Chondrocyte (in vitro differentiated cells): ENCODE measurements at places on chromosomes 16 and 17.

- H3K36me3 ChIP-seq, result no peaks in the 10 kb centered on the region
- H3K27me3 ChIP-seq, result peaks cover 9% of the 10 kb centered on the region
- DNase-seq, result no peak
- peak overlapping the region; percentile 93 for H3K27ac ChIP-seq
- H3K4me3 ChIP-seq, result peak overlapping the region; percentile 71
- peaks cover 20% of the 10 kb centered on the region for H3K4me1 ChIP-seq
Observed at GRCh38 chr16:80931801-80932707, 74.6 kb downstream of the CMC2 start.

DNA sequence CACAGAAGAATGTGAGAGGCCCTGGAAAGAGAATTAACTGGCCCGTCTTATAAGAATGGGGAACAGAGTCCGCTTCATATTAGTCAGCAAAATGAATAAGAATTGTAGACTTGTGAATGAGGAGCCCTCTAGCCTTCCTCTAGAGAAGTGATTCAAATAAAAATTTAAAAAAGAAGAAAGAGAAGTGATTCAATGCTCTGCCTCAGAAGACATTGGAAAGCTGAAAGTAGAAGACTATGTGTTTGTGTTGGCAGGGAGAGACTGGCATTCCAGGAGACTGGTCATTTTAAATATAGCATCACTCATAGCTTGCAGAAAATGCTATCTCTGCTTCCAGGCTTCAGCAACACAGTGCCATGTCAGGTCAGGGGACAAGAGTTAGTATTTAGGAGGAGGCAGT lies 190.6 kb upstream of the HS3ST3A1 start:
- peaks cover 6% of the 10 kb centered on the region for H3K4me1 ChIP-seq
- DNase-seq, result no peak
- peak overlapping the region; percentile 24 for H3K27ac ChIP-seq
- no peaks in the 10 kb centered on the region for H3K27me3 ChIP-seq
- no peaks in the 10 kb centered on the region for H3K36me3 ChIP-seq

DNA sequence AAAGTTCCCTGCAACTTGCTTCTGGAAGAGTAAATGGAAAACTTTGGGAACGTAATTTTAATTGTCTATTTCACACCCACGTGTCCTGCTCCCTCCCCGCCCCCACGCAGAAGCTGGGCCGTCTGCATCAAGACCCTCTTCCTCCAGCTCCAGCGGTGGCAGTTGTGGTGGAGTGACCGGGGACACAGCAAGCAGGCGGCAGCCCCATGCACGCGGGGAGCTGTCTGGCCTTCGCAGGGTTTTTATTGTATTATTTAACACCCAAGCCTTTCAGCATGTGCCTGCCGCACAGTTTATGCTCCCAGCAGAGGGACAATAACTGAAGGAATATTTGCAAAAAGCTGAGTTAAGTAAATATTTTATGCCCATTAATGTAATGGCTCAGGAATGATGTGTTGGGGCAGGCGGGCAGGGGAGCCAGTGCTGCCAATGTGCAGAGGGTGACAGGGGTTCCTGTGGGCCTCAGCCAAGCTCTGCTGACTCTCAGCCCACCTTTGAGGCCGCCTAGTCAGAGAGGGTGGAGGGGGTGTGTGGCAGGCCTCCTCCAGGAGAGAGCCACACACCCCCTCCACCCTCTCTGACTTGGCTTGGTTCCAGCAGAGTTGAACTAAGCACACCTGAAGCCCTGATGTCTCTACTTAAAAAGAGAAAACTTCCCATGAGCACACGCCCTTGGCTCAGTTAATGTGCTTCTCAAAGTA lies 32.4 kb upstream of the ENPP7 start:
- peaks cover 24% of the 10 kb centered on the region for H3K4me1 ChIP-seq
- peaks cover 13% of the 10 kb centered on the region for H3K27me3 ChIP-seq
- no peak overlapping the region for H3K4me3 ChIP-seq
- DNase-seq, result no peak
- H3K36me3 ChIP-seq, result no peaks in the 10 kb centered on the region
- no peak overlapping the region for H3K27ac ChIP-seq

- H3K36me3 ChIP-seq, result no peaks in the 10 kb centered on the region
- peaks cover 66% of the 10 kb centered on the region for H3K27me3 ChIP-seq
- peaks cover 19% of the 10 kb centered on the region for H3K4me1 ChIP-seq
Observed at GRCh38 chr16:52547004-52547833, at the start of gene TOX3. Gene TOX3 (minus strand): TSS chr16:52547143. CDS start chr16:52546723, 420 bp downstream.

DNA sequence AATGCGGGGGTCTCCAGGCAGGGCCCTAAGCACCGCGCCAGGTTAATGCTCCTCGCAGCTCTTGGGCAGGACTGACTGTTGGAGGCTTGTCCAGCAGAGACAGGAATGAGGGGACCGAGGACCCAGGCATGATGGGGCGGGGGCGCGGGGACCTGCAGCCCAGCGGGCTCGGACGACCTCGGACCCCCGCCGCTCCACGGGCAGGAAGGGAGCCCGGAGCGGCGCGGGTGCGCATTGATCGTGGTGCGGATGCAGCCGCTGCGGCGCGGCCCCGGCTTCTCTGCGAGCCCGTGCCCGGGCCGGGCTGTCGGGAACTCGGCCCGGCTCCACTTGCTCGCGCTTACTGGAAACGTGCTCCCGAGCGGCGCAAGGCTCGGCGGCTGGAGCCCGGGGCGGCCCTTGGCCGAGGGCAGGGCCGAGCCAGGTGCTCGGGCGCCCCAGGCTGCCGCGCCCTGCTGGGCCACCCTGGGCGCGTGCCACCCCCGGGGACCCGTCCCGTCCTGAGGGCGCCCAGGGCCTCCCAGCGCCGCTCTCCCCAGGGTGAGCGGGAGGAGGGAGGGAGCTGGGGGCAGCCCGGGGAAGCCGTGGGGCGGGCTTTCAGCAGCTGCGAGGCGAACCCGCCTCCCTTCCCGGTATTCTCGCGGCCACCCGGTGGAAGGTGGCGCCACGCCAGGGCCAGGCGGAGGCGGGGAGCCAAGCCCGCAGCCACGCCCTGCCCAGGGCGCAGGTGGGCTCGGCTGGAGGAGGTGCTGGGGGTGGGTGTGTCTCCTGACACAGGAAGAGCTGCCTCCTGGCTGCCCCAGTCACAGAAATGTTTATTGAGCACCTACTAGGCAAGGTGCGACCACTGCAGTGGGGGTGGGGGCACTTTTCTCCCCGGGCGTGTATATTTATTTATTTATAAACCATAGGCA lies 45.9 kb downstream of the SOCS3 start:
- peaks cover 45% of the 10 kb centered on the region for H3K4me1 ChIP-seq
- H3K36me3 ChIP-seq, result no peaks in the 10 kb centered on the region
- H3K4me3 ChIP-seq, result peak overlapping the region; percentile 40
- no peak overlapping the region for H3K27ac ChIP-seq
- no peaks in the 10 kb centered on the region for H3K27me3 ChIP-seq
- DNase-seq, result no peak

DNA sequence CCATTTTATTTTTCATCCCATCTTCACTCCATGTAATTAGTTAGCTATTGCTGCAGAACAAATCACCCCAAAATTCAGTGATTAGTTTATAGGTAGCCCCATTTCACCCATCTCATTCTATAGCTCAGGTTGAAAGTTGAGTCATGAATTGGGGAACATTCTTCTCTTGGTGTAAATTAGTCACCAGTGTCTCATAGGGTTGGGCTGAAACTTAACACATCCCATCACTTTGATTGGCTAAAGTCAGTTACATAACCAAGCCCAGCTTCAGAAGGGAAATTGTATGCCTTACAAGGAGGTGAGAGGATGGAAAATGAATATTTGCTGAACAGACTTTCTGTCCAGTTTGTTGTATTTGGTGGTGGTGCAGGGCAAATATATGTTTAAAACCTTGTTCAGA lies 477.5 kb downstream of the WWOX start:
- H3K4me3 ChIP-seq, result no peak overlapping the region
- no peaks in the 10 kb centered on the region for H3K36me3 ChIP-seq
- DNase-seq, result no peak
- no peaks in the 10 kb centered on the region for H3K27me3 ChIP-seq

DNA sequence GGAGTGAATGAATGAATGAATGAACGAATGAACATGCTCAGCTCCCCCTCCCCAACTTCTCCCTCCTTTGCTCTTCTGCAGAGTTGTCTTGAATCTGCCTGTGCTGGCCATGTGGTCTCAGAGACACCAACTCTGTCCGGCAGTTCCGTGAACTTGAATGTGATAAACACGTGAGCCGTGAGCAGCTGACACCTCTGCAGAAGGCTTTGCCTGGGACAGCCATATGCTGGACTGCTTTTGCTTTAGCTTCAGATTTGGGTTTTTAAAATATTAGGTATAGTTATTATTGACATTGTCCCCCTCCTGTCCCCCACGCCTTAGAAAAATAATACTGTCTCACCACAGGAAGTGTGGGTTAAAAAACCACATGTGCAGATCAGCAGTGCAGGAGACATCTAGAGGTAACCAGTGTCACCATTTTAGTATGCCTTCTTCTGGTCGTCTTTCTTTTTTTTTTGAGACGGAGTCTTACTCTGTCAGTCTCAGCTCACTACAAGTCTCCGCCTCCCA lies 83.8 kb downstream of the ABCC1 start:
- no peak overlapping the region for H3K4me3 ChIP-seq
- peaks cover 20% of the 10 kb centered on the region for H3K4me1 ChIP-seq
- peaks cover 24% of the 10 kb centered on the region for H3K36me3 ChIP-seq
- no peak overlapping the region for H3K27ac ChIP-seq
- H3K27me3 ChIP-seq, result no peaks in the 10 kb centered on the region

GRCh38 chr16:9256196-9256595 lies 164.8 kb downstream of the HAPSTR1 start:
- no peak overlapping the region for H3K27ac ChIP-seq
- no peaks in the 10 kb centered on the region for H3K36me3 ChIP-seq
- no peak for DNase-seq
- H3K4me1 ChIP-seq, result no peaks in the 10 kb centered on the region
- H3K4me3 ChIP-seq, result no peak overlapping the region

DNA sequence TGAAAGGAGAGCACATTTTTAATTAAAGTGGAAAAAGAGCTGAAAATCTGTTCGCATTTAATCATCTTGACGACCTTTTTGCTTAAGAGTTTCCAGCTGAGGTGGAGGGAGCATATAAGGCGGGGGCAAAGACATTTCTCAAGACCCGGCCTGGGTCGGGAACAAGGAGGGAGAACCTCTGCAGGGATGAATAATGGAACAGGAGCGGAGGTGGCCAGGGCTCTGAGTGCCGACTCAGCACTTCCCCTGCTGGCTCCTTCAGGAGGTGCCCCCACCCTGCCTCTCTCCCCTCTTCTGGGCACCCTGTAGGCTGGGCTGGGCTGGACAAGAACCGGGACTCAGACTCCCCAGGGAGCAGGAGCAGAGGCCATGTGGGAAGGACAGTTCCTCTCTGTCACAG lies 7.9 kb upstream of the NGFR start:
- peaks cover 4% of the 10 kb centered on the region for H3K4me1 ChIP-seq
- no peak overlapping the region for H3K27ac ChIP-seq
- H3K27me3 ChIP-seq, result peaks cover 60% of the 10 kb centered on the region
- no peak for DNase-seq
- H3K36me3 ChIP-seq, result no peaks in the 10 kb centered on the region

DNA sequence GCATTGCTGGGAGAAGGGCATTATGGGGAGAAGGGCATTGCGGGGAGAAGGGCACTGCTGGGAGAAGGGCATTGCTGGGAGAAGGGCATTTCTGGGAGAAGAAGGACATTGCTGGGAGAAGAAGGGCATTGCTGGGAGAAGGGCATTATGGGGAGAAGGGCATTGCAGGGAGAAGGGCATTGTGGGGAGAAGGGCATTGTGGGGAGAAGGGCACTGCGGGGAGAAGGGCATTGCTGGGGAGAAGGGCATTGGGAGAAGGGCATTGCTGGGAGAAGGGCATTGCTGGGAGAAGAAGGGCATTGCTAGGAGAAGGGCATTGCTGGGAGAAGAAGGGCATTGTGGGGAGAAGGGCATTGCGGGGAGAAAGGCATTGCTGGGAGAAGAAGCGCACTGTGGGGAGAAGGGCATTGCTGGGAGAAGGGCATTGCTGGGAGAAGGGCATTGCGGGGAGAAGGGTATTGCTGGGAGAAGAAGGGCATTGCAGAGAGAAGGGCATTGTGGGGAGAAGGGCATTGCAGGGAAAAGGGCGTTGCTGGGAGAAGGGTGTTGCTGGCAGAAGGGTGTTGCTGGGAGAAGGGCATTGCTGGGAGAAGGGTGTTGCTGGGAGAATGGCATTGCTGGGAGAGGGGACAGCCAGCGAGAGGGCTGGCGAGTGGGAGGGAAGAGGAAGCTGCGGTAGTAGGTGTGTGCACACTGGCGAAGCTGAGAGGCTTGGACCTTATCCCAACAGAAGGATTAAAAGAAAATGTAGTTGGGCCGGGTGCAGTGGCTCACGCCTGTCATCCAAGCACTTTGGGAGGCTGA lies 4.6 kb upstream of the PYDC1 start:
- no peak overlapping the region for H3K4me3 ChIP-seq
- H3K36me3 ChIP-seq, result no peaks in the 10 kb centered on the region
- H3K4me1 ChIP-seq, result peaks cover 4% of the 10 kb centered on the region
- DNase-seq, result no peak
- peaks cover 34% of the 10 kb centered on the region for H3K27me3 ChIP-seq

GRCh38 chr16:77869997-77870813 lies 81.8 kb downstream of the VAT1L start:
- no peaks in the 10 kb centered on the region for H3K27me3 ChIP-seq
- no peaks in the 10 kb centered on the region for H3K36me3 ChIP-seq
- H3K4me1 ChIP-seq, result no peaks in the 10 kb centered on the region

- no peaks in the 10 kb centered on the region for H3K36me3 ChIP-seq
- H3K27me3 ChIP-seq, result no peaks in the 10 kb centered on the region
- H3K4me3 ChIP-seq, result no peak overlapping the region
- DNase-seq, result no peak
Observed at GRCh38 chr17:41684035-41684434, 4.7 kb upstream of the EIF1 start.

- H3K4me1 ChIP-seq, result peaks cover 10% of the 10 kb centered on the region
- H3K27ac ChIP-seq, result no peak overlapping the region
- H3K27me3 ChIP-seq, result peaks cover 35% of the 10 kb centered on the region
- no peaks in the 10 kb centered on the region for H3K36me3 ChIP-seq
- H3K4me3 ChIP-seq, result no peak overlapping the region
- no peak for DNase-seq
Observed at GRCh38 chr17:38601539-38602351, 4.0 kb downstream of the SRCIN1 start.

DNA sequence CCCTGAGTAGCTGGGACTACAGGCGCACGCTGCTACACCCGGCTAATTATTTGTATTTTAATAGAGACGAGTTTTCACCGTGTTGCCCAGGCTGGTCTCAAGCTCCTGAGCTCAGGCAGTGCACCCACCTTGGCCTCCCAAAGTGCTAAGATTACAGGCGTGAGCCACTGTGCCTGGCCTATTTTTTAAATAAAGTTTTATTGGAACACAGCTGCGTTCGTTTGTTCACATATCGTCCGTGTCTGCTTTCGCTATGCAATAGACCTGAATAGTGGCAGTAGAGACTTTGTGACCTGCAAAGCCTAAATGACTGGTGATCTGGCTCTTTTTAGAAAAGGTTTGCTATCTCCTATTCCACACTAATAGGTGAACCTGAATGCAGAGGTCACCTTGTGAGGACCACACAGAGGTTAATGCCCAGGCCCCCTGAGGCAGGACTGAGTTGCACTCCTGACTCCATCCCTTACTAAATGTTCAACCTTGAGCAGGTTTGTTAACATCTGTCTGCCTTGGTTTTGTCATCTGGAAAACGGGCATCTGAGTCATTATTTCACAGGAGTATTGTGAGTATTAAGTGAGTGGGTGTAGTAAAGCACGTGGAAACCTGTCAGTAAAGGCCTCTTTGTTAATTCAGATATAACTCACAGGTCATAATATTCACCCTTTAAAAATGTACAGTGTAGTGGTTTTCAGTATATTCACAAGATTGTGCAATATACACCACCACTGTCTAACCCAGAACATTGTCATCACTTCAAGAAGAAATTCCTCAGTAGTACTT lies 157.5 kb upstream of the CACNG5 start:
- no peak overlapping the region for H3K4me3 ChIP-seq
- no peak overlapping the region for H3K27ac ChIP-seq
- H3K36me3 ChIP-seq, result peaks cover 5% of the 10 kb centered on the region
- no peak for DNase-seq
- no peaks in the 10 kb centered on the region for H3K27me3 ChIP-seq

GRCh38 chr17:35875072-35875799 lies 4.9 kb downstream of the CCL5 start:
- no peak overlapping the region for H3K27ac ChIP-seq
- H3K4me3 ChIP-seq, result no peak overlapping the region
- H3K4me1 ChIP-seq, result peaks cover 13% of the 10 kb centered on the region
- no peaks in the 10 kb centered on the region for H3K27me3 ChIP-seq
